ENCODE measurements at places on chromosomes 4 and X.

DNA sequence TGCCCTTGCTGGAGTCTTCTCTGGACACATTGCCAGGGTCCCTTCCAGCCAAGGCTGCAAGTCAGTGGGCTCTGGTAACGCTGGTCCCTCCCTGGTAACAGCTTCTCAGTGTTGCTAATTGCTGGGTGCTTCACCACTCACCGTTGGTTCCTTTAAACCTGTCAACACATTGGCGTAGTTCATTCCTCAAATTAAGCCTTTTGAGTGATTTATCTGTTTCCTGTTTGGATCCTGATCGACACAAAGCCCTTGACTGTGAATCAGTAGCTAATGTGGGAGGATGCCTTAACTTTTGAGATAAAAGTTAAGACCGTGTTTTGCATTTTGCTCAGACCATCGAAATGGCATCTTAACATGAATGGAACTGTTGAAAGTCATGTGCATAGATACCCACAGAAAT lies 125.9 kb downstream of the AMELX start:
- no peak for DNase-seq

GRCh38 chr4:27861381-27861787 lies 1000.7 kb downstream of the STIM2 start:
- DNase-seq = no peak

- no peak for DNase-seq
Observed at GRCh38 chr4:55329012-55329411, 17.0 kb upstream of the SRD5A3 start.

DNA sequence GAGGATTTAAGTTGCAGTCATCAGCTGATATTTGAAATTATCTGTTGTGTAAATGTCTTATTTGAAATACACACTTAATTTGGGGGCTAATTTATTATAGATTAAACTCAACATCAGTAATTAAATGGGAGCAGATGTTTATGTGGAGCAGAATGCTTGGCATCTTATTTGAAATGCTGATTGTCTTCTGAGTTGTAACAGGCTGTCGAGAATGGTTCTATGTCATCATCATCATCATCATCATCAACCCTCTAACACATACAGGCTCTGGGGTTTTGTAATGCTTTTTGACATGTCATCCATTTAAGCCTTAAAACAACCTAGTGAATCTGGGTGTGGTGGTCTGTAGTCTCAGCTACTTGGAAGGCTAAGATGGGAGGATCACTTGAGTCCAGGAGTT lies 8.2 kb downstream of the MTMR1 start:
- no peak for DNase-seq

- no peak for DNase-seq
Observed at GRCh38 chrX:69323786-69324720, 158.8 kb upstream of the PJA1 start.

DNA sequence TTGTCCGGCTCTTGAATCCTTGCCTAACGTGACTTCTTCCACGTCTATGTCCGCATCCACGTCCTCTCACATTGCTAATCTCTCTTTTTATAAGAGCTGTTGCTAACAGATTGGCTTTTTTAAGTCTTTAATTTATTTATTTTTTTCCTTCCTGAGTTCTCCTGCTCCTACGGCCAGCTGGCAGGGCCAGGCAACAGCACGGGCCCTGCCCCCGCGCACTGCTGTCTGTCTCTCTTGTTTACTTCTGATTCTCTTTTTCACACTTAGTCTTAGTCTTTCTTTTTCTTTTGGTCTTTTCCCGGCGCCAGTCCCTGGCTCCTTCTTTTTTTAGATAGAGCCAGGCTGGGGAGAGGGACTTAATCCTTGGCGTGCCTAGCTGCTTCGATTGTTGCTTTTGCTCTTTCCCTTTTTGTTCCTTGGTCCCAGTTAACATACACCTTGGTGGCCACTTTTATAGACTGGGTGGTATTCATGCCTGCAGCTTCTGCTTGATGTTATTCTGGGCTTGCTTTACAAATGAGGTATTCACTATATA lies 53.2 kb upstream of the RBMX start:
- no peak for DNase-seq

- DNase-seq = no peak
Observed at GRCh38 chrX:69218407-69218997, 53.2 kb upstream of the PJA1 start.

GRCh38 chr4:109025471-109026076 lies 262.7 kb upstream of the ETNPPL start:
- no peak for DNase-seq

- DNase-seq = no peak
Observed at GRCh38 chr4:85684676-85685075, 209.7 kb downstream of the ARHGAP24 start.

- DNase-seq = no peak
Observed at GRCh38 chr4:48484494-48485168, 1.5 kb downstream of the SLC10A4 start.

DNA sequence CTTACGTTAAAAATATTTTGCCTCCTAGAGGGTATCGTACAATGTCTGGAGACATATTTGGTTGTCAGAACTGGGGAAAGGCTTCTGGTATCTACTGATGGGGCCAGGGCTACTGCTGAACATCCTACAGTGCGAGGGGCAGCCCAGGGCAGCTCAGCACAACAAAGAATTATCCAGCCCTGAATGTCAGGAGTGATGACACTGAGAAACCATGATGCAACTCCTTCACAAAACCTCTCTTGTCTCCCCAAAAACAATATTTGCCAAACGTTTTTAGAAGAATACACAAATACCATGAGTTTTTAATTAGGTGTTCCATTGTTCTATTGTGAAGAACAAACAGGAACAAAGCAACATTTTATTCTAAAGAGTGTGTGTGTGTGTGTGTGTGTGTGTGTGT lies 43.4 kb upstream of the CLNK start:
- no peak for DNase-seq

- DNase-seq = no peak
Observed at GRCh38 chr4:118953276-118953675, 64.6 kb downstream of the SYNPO2 start.

- no peak for DNase-seq
Observed at GRCh38 chrX:153763298-153763932, 634 bp upstream of the PLXNB3 start.

DNA sequence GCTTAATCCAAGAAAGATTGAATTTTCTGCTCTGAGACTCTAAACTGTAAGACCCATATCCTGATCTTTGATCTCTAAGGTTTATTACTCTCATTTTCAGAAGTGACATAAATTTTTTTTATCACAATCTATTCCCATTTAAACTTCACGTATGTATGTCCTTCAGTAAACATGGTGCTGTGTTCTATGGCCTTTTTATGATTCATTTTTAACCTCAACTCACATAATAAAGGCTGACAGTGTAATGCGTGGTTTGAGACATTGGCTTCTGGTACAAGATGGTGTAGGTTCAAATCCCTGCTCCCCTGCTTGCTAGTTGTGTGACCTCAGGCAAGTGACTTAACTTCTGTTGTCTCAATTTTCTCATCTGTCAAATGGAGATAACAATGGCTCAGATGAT lies 306.0 kb upstream of the AADAT start:
- no peak for DNase-seq

- DNase-seq = no peak
Observed at GRCh38 chrX:127571834-127572233, 480.4 kb downstream of the ACTRT1 start.
